ENCODE measurements at places on chromosomes 16 and 17.
A peak's percentile ranks its signal among the peaks of the same experiment; 100 is the strongest.

- no peak for DNase-seq
These were observed 250.3 kb upstream of the SOX9 start for GRCh38 chr17:71870546-71870862.

- no peak for DNase-seq
These were observed 90.6 kb upstream of the CDH5 start for GRCh38 chr16:66275775-66276428.

DNA sequence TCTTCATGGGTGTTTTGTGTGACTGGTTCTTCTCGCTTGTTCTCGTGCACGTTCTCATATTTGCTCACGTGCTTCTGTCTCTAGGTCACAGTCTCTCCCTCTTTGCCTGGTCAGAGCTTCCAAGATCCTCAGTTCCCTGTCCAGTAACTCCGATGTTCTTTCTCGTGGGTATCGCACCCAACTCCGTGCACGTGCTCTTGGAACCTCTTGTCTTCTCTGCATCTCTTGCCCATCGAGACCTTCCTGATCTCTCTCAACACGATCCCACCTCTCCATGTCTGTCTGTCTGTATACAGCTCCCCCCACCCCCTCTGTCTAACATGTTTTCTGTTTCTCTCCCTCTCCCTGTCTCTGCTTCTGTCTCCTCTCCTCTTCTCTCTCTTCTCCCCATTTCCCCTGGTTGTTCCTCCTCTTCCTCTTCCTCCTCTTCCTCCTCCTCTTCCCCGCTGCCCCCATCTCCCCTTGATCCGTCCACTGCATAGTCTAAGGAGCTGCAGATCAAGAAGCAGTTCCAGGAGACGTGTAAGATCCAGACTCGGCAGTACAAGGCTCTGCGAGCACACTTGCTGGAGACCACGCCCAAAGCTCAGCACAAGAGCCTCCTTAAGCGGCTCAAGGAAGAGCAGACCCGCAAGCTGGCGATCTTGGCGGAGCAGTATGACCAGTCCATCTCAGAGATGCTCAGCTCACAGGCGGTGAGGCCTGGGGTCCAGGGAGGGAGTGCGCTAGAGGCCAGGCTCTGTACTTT, 6.1 kb downstream of the HIRIP3 start:
- DNase-seq, result no peak

GRCh38 chr16:19481769-19482168, 40.1 kb downstream of the GDE1 start:
- DNase-seq, result no peak

DNA sequence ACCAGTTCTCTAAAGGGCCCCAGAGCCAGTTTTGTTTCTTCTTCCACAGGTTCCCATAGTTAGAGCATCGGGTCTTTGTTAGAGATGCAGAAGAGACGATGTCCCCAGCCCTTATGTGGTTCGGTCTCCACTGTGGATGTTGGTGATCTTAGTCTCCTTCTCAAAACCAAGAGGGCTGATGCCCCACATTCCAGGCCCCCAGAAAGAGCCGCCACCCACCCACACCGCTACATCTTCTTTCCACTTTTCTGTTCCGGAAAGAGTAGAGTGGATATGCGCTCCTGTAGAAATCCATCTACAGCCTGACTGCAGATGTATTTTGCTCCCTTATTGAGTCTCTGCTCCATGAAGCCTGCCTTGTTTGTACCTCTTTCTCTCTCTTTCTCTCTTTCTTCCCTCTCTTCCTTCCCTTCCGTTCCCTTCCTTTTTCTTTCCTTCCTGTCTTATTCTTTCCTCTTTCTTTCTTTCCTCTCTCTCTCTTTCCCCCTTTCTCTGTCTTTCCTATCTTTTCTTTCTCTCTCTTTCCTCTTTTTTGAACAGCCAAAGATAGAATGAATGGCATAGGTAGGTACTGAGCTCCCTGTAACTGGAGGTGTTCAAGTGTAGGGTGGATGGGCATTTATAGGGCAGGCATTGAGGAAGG, 224.3 kb downstream of the SEC14L1 start:
- no peak for DNase-seq

GRCh38 chr17:45043813-45044540, 7.5 kb downstream of the DCAKD start:
- DNase-seq, result no peak

- DNase-seq, result no peak
These were observed 21.5 kb upstream of the RFFL start for GRCh38 chr17:35084987-35085386.

DNA sequence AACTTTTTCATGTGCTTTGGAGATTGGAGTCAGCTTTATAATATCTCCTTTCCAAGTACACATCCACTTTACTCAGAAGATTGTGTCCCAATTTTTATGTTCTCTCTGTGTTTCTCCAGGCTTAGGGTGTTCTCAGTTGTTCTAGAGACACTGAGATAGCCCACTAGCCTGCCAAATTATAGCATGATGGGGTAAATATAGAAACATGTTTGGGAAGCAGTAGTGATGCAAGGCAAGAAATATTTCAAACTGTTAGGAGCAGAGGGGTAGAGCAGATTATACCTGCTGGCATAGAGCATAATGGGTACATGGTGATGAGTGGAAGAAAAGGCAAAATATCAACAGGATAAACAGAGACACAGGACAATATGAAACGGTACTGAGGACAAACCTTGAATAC, 12.4 kb downstream of the SLFN11 start:
- no peak for DNase-seq

GRCh38 chr17:42337442-42337841, 49.1 kb downstream of the STAT5A start:
- peak; percentile 70 for DNase-seq

GRCh38 chr16:77113835-77114234, 77.2 kb upstream of the MON1B start:
- DNase-seq, result no peak

All from stimulated activated CD4-positive, alpha-beta T cell treated with anti-CD3 and anti-CD28 coated beads, Interleukin-12 subunit alpha, Interleukin-12 subunit beta, amount 100 ng/mL, for 24 hours (primary cell).